ENCODE measurements at places on chromosomes 4 and X.
A peak's percentile ranks its signal among the peaks of the same experiment; 100 is the strongest.

GRCh38 chrX:150833454-150834056 is 64.9 kb downstream of the CD99L2 start:
- DNase-seq: no peak

- DNase-seq: no peak
Observed at GRCh38 chrX:130594453-130594916, 192.7 kb downstream of the RBMX2 start.

GRCh38 chrX:54561622-54562021 is 31.6 kb downstream of the GNL3L start:
- no peak for DNase-seq

GRCh38 chrX:10529344-10529743 is 91.0 kb downstream of the MID1 start:
- no peak for DNase-seq

DNA sequence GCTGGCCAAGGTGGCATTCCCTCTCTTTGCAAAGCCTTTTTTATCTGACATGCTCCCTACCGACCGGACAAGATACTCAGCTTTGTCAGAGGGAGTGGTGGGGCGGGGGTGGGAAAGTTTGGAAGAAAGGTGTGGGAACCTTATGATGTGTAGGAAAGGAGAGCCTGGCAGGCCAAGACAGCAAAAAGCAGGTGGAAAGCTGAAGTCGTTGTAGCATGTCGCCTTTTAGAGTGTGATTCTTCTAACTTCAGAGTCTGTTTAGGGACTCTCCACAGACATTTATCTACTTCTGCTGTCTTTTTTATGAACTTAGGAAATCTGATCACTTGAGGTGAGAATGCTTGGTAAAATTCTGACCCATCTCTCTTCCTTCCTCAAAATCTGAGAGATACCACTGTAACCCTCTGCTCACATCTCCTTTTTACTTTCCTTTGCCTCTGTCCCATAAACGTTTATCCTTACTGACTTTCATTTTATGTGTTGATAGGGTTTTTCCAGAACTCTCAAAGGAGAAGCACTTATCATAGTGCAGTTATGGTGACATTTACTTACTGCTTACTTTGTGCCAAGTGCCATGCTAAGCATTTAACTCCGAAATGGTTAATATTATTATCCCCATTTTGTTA is 8.2 kb upstream of the RUFY3 start:
- no peak for DNase-seq

DNA sequence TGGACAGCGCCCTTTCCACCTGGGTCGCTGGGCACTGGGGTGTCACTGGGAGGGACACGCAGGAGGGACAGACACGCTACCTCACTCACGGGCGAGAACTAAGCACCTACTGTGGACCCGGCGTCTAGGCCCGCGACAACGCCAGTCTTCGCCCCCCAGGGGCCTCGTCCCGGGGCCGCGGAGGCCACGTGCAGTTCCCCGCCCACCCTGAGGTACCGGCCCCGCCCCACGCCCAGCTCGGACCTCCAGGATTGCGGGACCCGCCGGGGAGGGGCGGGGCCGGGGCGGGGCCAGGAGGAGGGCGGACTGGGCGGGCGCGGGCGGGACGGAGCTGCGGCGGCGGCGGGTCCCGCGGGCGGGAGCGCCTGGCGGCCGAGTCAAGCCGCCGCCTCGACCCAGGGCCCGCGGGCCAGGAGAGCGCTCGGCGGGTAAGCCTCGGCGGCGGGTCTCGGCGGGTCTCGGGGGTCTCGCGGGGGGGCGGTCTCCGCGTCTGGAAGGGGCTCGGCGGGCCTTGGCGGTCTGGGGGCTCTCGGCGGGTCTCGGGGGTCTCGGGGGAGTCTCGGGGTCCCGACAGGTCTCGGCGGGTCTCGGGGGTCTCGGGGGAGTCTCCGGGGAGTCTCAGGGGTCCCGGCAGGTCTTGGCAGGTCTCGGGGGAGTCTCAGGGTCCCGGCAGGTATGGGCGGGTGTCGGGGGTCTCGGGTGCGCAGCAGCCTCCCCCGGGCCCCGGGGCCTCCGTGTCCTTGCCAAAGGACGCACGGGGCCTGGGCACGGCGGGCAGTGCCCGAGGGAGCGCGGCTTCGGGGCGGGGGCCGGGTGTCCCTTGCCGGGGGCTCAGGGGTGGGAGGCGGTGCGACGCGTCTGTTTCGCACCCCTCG is at the start of gene SH3BP2:
Gene SH3BP2 (plus strand): TSS at position 375 of the 875 bp plus-strand sequence. CDS start 27,533 bp downstream, outside the sequence.
- DNase-seq: peak; percentile 47
